ENCODE measurements at places on chromosomes 3 and 15. TPM values are rescaled to one million over a fixed set of nuclear protein-coding genes. Genes with fewer than 3 reads are reported as not detected.

GRCh38 chr3:141870091-141870687, 6.3 kb upstream of the ATP1B3 start:
- no peaks in the 10 kb centered on the region for H3K27me3 ChIP-seq
- H3K36me3 ChIP-seq = no peaks in the 10 kb centered on the region
- H3K4me1 ChIP-seq = peaks cover 4% of the 10 kb centered on the region
- H3K27ac ChIP-seq = no peak overlapping the region
- no peak overlapping the region for H3K4me3 ChIP-seq
- DNase-seq = no peak

DNA sequence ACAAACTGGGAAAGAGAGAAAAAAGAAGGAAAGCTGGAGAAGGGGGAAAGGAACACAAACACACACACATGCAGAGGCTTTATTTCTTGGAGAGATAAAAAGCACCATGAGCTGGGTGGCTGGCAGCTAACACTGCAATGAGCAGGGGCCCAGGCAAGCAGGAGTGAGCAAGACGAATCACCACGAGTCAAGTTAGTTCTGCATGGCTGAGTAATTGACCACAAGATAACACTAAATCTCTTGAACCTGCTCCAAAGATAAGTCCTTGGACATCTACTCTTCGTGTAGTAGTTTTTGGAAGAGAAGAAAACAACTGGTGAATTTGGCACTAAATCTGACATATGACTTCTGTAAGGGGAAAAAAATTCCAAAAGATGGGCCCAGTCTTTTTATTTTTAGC, 100.9 kb downstream of the MYO5A start:
- H3K4me1 ChIP-seq = peaks cover 13% of the 10 kb centered on the region
- no peak overlapping the region for H3K4me3 ChIP-seq
- no peaks in the 10 kb centered on the region for H3K36me3 ChIP-seq
- H3K27ac ChIP-seq = peak overlapping the region; percentile 23
- no peaks in the 10 kb centered on the region for H3K27me3 ChIP-seq
- no peak for DNase-seq

GRCh38 chr15:67070892-67071664, 5.7 kb downstream of the SMAD3 start:
- H3K4me3 ChIP-seq = no peak overlapping the region
- no peaks in the 10 kb centered on the region for H3K27me3 ChIP-seq
- H3K36me3 ChIP-seq = peaks cover 5% of the 10 kb centered on the region
- H3K4me1 ChIP-seq = peaks cover 51% of the 10 kb centered on the region
- H3K27ac ChIP-seq = no peak overlapping the region
- no peak for DNase-seq

- H3K27ac ChIP-seq = no peak overlapping the region
- no peak overlapping the region for H3K4me3 ChIP-seq
- no peak for DNase-seq
- H3K27me3 ChIP-seq = no peaks in the 10 kb centered on the region
- peaks cover 35% of the 10 kb centered on the region for H3K4me1 ChIP-seq
Observed at GRCh38 chr15:78361771-78362506, 21.8 kb downstream of the CRABP1 start.

DNA sequence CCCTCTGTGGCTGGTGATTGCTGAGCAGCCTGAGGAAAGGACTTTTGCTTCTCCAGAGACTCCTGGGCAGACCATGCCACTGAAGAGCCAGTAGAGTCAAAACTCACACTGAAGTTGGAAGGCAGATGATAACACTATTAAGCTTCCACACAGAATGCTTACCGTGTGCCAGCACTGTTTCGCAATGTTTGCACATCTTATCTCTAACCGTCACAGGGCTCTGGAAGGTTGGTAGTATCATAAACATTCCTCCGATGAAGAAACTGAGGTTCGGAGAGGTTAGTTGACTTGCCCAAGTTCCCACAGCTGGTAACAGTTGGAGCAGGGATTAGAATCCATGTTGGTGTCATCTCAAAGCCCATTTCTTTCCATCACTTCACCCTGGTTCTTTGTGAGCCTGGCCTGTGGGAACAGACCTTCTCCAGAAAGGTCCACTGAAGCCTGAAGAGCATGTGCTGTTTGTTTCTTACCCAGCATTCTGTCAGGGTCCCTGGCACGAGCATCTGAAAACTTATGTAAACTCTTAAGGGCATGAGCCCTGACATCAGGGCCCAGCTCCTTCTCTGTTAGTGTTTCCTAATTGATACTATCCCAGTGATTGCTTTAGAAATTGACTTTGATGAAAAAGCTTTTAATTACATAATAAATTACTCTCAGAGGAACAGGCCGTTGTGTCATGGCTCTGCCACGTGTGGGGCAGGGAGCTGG, 77.0 kb upstream of the PRR23C start:
- H3K27me3 ChIP-seq = peaks cover 15% of the 10 kb centered on the region
- H3K4me3 ChIP-seq = no peak overlapping the region
- H3K4me1 ChIP-seq = peaks cover 6% of the 10 kb centered on the region

- no peak overlapping the region for H3K27ac ChIP-seq
- H3K27me3 ChIP-seq = no peaks in the 10 kb centered on the region
- H3K36me3 ChIP-seq = peaks cover 2% of the 10 kb centered on the region
- no peak for DNase-seq
- H3K4me1 ChIP-seq = no peaks in the 10 kb centered on the region
Observed at GRCh38 chr3:138875754-138876664, 41.3 kb upstream of the PIK3CB start.

DNA sequence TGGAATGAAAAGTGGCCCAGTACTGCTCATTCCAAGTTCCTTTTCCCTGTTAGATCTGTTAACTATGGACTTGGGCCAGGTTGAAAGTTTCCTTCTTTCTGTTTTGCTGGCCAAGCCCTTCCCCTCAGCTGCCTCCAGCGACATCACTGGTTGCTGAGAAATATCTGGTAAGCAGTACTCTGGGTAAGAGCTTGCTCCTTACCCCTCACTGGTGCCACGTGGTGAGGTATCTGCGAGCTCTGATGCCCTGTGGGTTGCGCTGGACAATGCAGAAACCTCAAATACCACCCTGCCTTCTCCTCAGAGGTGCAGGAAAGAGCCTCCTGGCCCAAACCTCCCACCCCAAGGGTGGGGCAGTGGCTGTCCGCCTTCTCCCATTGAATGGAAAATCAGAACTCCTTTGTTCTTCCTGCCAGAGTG, 42.9 kb upstream of the APH1B start:
- peak overlapping the region; percentile 56 for H3K27ac ChIP-seq
- no peak overlapping the region for H3K4me3 ChIP-seq
- H3K27me3 ChIP-seq = no peaks in the 10 kb centered on the region
- peaks cover 17% of the 10 kb centered on the region for H3K4me1 ChIP-seq

DNA sequence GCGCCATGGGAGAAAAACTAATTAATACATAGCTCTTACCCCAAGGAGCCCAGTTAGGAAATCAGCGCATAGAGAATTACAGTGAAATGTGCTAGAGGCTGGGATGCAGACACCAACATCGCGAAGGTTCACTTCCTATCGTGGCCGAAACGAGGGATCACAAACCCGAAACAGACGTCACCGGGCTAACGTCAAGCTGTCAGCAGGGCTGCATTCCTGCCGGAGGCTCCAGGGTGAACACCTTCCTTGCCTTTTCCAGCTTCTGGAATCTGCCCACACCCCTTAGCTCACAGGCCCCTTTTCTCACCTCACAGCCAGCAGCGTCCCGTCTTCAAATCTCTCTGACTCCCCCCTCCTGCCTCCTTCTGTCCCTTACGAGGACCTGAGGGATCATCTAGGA, 13.0 kb downstream of the GP5 start:
- no peaks in the 10 kb centered on the region for H3K4me1 ChIP-seq
- no peak overlapping the region for H3K27ac ChIP-seq
- DNase-seq = peak; percentile 29
- no peak overlapping the region for H3K4me3 ChIP-seq
- peaks cover 11% of the 10 kb centered on the region for H3K27me3 ChIP-seq

DNA sequence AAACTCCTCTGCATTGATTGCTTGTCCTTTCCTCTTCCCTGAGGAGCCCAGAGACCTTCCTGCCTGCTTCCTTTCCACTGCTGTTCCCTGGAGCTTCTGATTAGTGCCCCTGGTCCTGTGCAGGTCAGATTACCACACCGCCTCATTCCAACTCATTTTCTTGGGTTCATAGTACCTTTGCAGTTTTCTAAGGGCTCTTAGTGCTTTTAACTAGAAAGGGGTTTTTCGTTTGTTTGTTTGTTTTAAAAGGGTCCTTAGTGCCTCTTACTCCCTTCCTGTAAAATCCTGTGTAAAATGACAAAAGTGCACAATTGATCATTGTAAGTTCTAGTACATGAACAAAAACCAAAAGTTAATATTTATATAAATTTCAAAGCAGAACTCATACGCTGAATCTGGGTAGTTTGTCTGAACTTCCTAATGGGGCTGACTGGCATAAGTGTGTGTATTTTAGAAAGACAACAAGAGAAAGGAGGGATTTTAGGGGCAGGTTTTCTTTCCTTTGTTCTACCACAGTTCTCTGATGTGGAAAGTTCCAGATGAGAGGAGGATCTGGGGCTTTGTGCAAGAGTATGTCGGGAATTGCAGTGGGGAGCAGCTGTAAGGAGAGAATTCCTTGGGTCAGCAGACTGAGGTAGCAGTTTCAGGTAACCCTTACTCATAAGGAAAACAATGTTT, 30.6 kb downstream of the SNRK start:
- no peak overlapping the region for H3K27ac ChIP-seq
- no peaks in the 10 kb centered on the region for H3K27me3 ChIP-seq
- H3K4me3 ChIP-seq = no peak overlapping the region
- peaks cover 9% of the 10 kb centered on the region for H3K36me3 ChIP-seq

DNA sequence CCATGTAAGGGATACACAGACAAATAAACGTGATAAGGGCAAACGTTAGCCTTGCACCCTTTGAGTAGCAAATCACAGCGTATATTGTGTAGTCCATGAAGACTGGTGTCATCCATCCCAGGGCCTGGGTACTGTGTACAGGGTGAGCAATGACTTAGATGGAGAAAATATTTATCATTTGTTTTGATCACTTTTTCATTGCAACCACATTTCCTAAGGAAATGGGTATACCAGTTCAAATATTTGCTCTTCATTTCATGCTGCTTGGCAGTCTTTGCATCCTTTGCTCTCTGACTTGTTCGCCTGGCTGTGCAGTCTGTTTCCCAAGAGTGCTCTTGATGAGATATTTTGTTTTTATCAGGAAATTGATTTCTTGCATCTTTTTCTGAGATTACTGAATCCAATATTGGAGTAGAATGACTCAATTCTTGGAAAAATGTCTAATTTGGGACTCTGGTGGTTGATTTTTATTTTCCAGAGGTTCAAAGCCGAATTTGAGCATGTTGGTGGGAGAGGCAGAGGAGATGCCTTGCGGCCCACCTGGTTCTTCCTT, 424.6 kb upstream of the SEMA6D start:
- H3K27ac ChIP-seq = no peak overlapping the region
- no peak for DNase-seq
- no peaks in the 10 kb centered on the region for H3K36me3 ChIP-seq
- H3K27me3 ChIP-seq = no peaks in the 10 kb centered on the region
- no peak overlapping the region for H3K4me3 ChIP-seq

DNA sequence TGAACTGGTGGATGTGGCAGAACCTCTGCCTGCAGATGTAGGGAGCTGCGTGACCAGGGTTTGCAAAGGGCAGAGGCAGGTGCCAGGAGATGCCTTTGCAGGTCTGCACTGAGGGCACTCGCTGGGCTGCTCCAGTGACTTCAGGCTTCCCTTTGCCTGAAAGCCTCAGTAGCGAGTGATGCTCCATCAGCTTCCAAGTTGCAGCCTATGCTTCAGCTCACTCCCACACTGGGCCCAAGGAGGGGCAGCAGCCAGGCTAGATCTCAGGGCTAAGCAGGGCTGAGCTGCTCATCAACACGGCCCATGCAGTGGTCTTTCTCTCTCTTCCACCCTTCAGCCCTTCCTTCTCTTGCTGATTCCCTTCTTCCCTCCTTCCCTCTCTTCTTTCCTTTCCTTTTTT, 78.3 kb upstream of the RGMA start:
- H3K4me3 ChIP-seq = no peak overlapping the region
- no peaks in the 10 kb centered on the region for H3K4me1 ChIP-seq
- no peaks in the 10 kb centered on the region for H3K36me3 ChIP-seq
- no peak for DNase-seq
- peaks cover 52% of the 10 kb centered on the region for H3K27me3 ChIP-seq

GRCh38 chr3:134407239-134407625, 33.0 kb upstream of the AMOTL2 start:
- peaks cover 23% of the 10 kb centered on the region for H3K4me1 ChIP-seq
- peak overlapping the region; percentile 27 for H3K27ac ChIP-seq
- H3K36me3 ChIP-seq = peaks cover 8% of the 10 kb centered on the region
- peaks cover 36% of the 10 kb centered on the region for H3K27me3 ChIP-seq
- no peak for DNase-seq
- H3K4me3 ChIP-seq = peak overlapping the region; percentile 63

- peaks cover 12% of the 10 kb centered on the region for H3K4me1 ChIP-seq
- peaks cover 5% of the 10 kb centered on the region for H3K36me3 ChIP-seq
- H3K27me3 ChIP-seq = no peaks in the 10 kb centered on the region
- H3K27ac ChIP-seq = no peak overlapping the region
Observed at GRCh38 chr3:133487920-133488540, 85.5 kb upstream of the CDV3 start.

GRCh38 chr3:123353850-123354233, 95.0 kb downstream of the ADCY5 start:
- no peak overlapping the region for H3K27ac ChIP-seq
- H3K27me3 ChIP-seq = peaks cover 61% of the 10 kb centered on the region
- H3K36me3 ChIP-seq = no peaks in the 10 kb centered on the region

- no peaks in the 10 kb centered on the region for H3K4me1 ChIP-seq
- no peaks in the 10 kb centered on the region for H3K27me3 ChIP-seq
- H3K36me3 ChIP-seq = peaks cover 6% of the 10 kb centered on the region
- no peak for DNase-seq
- H3K4me3 ChIP-seq = no peak overlapping the region
- H3K27ac ChIP-seq = no peak overlapping the region
Observed at GRCh38 chr15:20356444-20356910, 185.1 kb downstream of the GOLGA6L6 start.

DNA sequence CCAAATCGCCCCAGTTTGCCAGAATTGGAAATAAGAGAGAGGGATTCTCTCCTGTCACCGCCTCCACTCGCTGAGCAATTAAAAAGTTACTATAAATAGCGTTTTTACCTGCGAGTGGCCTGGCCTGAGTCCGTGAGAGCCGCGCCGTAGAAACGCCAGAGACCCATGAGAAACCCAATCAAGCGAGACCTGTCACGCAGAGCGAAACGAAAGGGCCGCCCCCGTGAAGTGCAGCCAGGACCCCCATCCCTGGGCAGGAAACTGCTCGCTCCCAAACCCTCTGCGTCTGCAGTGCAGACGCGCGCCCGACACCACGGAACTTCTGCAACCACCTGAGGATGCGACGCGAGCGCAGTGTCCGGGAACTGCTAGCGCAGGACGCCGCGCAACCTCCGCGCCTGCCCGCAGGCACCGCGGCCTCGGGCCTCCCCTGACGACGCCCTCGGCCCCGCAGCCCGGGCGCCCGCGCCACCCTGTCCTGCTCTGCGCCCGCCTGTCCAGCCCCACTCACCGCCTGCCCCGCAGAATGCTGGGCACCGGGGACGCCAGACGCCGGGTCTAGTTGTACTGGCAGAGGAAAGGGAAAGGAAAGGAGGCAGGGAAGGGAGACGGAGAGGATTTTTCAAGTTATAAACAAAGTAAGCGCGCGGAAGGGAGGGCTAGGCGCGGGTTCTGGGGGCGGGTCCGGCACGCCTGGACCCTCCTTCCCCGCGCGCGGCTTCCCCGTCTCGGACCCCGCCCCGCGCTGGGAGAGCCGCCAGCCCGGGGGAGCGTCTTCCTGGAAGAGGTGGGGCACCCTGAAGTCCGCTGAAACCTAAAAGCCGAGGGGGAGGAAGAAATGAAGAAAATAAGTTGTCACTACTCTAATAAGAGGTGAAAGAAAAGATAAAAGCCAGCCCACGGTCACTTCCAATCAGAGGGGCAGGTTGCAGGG, at the start of gene PLSCR4:
TSS of gene PLSCR4 (minus strand) at position 657 of the 934 bp plus-strand sequence. CDS start 29,034 bp downstream, outside the sequence.
- H3K4me1 ChIP-seq = peaks cover 3% of the 10 kb centered on the region
- peak within 1 kb of the TSS; percentile 88 for H3K4me3 ChIP-seq
- peak within 1 kb of the TSS; percentile 84 for H3K27ac ChIP-seq
- DNase-seq = peak; percentile 64

The C2CD4A gene
- total RNA-seq = not detected

The DAZL gene
- total RNA-seq = not detected

The PYGO1 gene
- total RNA-seq = 29.6 TPM

The CEMIP gene
- total RNA-seq = 0.70 TPM

The CCDC9B gene
- total RNA-seq = 26.9 TPM

The ARPC4 gene
- total RNA-seq = 138 TPM

The CCNB2 gene
- 27.1 TPM for total RNA-seq

Data from mesothelial cell of epicardium (in vitro differentiated cells).